ENCODE measurements at places on chromosomes 3 and 15.

DNA sequence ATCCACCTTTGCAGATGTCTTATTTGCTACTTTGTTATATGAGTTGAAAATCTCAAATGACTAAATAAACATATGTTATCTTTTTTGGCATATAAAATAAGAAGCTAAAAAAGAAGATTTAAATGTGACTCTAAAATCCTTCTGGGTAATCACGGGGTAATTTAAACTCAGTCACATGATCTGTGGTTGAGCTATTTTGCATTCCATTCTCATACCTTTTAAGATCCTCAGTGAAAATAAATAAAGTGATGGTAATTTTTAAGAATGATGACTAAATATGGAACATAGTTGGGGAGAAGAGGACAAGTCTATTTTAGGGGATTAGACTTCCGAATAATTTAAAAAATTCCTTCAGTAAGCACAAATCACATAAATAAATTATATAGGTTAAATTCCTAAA is 1076.8 kb downstream of the TUSC7 start:
- no peak for DNase-seq

GRCh38 chr15:63858881-63859280 is 25.1 kb upstream of the HERC1 start:
- DNase-seq, result no peak

DNA sequence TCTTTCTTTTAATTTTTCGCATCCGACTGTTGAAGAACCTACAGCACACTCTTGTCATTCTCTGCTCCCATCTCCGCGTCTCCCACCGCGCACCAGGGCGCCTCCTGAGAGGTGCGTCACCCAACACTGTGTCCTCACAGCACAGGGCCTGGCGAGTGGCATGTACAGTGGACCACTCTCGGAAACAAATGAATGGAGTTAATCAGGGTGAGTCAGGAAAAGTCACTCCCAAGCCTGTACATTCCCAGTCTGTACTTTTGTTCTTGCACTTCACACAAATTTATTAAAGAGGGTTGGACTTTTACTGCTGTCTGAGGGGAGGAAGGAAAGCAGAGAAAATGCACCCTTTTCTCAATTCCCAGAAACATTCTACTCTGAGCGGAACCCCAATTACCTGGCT is 625 bp downstream of the COL6A6 start:
- DNase-seq, result no peak

- no peak for DNase-seq
Observed at GRCh38 chr3:178880274-178880673, 191.3 kb downstream of the ZMAT3 start.
